Activated T-helper 1 cell treated with anti-CD3 and anti-CD28 coated beads, Interleukin-2, amount 50 U/mL, for 16 hours (primary cell): ENCODE measurements at places on chromosomes 2 and 18.

DNA sequence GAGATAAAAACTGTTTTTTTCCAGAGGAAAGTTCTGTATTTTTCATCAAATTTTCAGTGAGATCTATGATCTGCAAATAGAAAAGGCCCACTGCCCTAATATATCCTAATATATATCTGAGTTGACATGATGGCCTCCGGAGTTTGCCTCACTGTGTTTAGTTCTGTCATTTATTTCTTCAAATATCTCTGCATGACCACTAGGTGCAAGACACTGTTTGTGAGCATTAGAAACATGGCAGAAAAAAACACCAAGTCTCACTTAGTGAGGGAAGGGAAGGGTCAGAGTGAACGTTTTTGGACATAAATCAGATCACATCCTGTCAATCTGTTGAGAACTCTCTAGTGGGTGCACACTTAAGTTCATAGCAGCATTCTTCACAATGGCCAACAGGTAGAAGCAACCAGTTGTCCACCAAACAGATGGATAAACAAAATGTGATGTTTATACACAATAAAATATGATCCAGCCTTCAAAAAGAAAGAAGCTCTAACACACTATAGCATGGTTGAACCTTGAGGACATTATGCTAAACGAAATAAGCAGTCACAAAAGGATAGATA lies 53.4 kb downstream of the SPIRE1 start:
- no peak for DNase-seq

- no peak for DNase-seq
Observed at GRCh38 chr18:39464006-39464405, 1898.4 kb upstream of the CELF4 start.

- no peak for DNase-seq
Observed at GRCh38 chr2:180057706-180058412, 50.8 kb upstream of the CWC22 start.

DNA sequence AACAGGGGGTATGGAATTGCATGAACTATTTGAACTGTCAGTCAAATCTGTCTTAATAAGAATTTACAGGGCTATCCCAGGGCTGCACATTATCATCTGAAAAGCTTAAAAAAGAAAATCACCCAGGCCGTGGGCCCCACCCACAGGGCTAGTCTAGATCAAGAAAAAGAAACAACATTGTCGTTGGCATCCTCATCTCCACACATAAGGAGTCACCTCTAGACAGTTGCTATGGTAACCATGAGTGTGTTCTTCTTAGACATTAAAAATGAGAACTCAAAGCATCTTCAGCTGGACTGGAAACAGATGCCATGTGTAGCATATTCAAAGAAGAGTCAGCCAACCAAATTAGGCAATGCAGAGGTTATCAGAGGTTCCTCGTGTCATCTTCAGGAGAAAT lies 72.3 kb upstream of the CPO start:
- no peak for DNase-seq

DNA sequence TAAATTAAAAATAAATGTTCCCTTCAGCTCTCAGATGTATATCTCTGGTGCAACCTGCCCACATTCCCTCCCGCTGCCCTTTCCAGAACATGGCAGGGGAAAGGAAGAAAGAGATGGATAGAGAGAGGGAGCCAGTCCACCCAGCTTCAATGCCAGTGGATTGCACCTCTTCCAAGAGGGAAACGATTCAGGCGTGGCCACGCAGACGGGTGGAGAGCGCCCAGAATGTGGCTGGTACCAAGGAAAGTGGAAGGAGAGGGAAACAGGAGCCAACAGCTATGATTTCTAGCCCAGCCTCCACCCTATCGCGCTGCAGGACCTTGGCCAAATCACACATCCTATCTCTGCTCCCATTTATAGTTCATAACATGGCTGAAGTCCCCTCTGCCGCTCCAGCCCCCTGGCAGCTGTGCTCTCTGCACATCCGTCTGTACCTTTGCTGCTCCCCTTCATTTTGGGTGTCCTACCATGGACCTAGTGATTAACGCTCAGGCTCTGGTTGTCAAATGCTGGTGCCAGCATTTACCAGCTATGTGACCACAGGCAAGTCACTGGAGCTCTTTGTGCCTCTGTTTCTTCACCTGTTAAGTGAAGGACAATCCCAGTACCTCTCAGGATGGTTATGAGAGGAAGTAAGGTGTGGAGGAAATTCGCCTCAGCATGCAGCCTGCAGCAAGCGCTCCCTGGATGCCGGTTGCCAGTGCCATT lies 66.5 kb downstream of the SFXN5 start:
- no peak for DNase-seq

DNA sequence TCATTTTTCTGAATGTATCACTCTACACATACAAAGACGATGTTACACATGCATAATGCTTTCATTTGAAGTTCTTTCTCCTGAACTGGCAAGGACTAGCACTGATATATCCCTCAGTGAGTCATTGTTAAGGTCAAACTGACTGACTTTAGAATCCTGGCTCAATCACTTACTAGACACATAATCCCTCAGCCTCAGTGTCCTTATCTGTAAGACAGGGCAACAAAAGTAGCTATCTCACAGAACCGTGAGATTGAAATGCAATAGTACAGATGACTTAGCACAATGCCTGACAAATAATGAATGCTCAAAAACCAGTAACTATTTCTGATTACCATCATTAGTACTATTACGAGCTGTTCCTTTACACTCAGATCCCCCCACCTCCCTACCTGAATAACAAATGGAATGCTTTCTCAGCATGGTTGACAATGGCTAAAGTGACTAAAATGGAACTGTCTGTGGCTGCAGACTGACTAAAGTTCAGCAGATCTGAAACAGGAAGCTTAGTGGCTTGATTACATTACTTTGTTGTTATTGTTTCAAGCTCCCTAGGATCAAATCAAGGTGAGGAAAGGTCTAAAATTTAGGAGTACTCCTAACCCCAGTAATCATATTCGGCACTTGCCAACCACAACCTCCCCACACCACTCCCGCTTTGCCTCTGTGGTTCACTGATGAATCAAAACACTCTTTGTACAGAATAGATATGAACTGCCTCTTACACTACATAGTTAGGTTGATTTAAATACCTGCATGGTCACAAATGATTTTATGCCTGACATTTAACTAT lies 35.8 kb upstream of the CACNB4 start:
- no peak for DNase-seq

DNA sequence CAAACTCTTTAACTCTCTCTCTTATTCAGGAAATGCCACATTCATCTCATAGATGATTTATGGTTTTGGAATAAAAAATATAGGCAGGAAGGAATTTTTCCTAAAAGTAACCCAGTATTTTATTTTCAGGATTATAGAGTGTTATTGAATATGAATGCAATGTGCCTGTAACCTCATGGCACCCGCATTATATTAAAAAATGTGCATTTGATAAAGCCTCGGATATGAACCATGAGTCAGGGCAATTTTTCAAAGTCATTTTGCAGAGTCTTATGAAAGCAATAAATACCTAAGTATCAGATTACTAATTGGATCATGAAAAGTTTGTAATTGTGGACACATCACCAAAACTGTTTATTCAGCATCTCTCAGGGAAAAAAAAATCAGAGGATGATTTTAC lies 573.8 kb downstream of the TSN start:
- no peak for DNase-seq

- no peak for DNase-seq
Observed at GRCh38 chr2:178016612-178017011, 56.0 kb downstream of the PDE11A start.

- no peak for DNase-seq
Observed at GRCh38 chr2:168831662-168832061, 29.2 kb downstream of the NOSTRIN start.

- no peak for DNase-seq
Observed at GRCh38 chr2:200735061-200735460, 76.6 kb upstream of the BZW1 start.

DNA sequence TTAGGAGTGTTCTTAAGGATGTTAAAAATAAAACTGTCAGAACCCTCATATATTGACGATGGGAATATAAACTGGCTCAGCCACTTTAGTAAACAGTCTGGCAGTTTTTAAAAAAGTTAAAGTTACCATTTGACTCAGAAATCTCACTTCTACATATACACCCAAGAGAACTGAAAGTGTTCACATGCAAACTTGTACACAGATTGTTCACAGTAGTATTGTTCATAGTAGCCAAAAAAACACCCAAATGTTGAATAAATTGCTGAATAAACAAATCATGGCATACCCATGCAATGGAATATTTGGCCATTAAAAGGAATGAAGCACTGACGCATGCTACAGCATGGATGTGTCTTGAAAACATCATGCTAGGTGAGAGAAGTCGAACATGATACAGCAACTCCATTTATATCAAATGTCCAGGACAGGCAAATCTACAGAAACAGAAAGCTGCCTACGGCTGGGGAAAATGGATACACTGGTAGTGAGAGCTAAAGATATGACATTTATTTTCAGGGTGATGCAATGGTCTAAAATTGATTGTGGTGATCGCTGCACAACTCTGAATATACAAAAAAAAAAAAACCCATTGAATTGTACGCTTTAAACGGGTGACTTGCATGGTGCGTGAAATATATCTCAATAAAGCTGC lies 10.1 kb downstream of the RPL31 start:
- no peak for DNase-seq

GRCh38 chr2:70086278-70086837 lies 919 bp upstream of the PCBP1 start:
- DNase-seq: peak; percentile 53

DNA sequence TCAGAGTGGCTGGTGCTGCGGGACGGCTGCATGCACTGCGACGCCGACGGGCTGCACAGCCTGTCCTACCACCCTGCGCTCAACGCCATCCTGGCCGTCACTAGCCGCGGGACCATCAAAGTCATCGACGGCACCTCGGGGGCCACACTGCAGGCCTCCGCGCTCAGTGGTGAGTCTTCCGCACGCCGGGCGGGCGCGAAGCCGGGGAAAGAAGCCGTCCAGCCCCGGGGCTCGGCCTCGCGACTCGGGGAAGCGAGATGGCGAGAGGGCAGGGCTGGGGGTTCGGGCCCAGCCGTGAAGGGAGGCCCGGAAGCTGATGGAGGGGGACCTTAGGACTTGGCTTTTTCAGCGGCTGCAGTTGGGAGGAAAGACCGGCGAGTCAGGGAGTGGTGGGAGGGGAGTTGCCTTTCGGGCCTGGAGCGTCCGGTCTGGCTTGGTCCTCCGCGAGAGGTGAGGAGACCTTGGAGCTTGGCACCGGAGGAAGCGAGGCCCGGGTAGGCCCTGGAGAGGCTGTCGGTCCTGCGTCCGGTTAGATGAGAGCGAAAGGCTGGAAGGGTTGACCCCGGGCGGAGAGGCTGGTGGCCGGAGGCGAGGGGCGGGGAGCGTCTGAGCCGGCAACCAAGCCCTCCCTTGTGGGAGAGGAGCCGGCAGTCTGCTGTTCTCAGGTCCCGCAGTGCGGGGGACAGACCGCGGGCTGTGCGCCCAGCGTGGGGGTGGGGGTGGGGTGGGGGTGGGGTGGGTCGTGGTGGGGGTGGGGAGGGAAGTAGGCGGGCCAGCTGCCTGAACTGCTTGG lies 691 bp downstream of the BIRC6 start:
- DNase-seq: peak; percentile 6

DNA sequence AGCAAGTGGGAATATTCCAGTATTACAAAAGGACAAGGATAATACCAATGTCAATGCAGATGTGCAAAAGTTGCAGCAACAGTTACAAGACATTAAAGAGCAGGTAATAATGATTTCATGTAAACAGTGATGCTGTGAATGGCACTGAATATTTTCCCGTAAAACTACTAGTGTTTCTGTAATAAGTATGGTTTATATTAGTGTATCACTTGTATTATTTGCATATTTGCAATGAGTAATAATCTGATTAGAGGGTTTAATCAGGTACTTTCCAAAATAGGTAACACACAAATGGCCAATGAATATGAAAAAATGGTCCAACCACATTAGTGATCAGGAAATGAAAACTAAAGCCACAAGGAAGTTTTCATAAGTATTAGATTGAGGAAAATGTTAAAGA lies 118.0 kb downstream of the MIB1 start:
- DNase-seq: no peak

DNA sequence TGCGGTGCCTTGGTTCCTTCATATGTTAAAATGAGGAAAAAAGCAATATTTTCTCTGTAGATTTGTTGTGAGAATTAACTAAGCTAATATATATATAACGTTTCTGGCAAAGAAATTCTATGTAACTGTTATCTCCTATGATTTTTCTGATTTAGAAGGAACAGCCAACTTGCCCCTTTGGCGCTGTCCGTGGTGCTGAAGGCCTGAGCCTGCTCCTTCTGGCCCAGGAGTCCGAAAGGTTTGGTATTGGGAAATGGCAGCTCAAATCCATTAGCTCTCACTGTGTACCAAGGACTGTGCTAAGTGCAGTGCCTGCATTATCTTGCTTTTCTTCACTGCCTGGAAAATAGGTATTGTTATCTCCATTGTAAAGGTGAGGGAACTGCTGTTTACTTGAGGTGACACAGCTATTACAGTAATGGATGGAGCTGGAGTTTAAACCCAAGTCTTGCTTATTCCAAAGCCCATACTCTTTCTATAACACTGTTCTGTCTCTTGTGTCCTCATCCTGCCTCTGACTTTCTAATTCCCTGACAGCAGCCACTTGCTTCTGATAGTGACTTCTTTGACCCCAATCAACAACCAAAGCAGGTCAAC lies 52.2 kb downstream of the C1QL2 start:
- DNase-seq: no peak

GRCh38 chr2:102046135-102046986 lies 54.6 kb downstream of the IL1R2 start:
- no peak for DNase-seq

DNA sequence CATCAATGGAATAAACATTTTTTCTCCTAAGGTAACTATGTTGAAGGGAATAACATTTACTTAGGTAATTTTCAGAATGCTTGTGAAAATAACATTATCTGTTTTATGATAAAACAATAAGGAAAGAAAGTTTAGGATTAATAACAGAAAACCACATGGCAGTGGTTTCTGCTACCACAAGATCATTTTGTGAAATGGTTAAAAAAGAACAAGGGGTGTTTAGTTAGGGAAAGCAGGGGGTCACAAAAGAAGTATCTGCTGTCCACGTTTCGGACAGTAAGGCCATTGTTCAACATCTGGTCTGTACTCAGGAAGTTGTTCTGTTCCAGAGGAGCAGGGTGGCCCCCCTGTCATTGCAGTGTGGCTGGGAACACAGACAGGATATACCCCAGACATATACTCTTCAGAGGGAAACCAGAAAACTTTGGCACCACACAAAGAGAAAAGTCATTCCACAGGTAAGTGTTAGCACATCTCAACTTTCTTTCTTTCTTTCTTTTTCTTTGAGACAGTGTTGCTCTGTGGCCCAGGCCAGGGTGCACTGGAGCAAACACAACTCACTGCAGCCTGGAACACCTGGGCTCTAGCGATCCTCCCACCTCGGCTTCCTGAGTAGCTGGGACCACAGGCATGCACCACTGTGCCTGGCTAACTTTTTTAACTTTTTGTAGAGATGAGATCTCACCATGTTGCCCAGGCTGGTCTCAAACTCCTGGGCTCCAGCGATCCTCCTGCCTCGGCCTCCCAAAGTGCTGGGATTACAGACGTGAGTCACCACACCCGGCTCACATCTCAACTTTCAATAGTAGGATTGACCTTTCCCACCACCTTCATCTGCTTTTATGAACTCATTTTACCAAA lies 14.8 kb upstream of the ARL5A start:
- DNase-seq: no peak
